ENCODE measurements at places on chromosomes 1 and 21.

- DNase-seq, result no peak
Observed at GRCh38 chr1:27001570-27002360, 8.3 kb downstream of the TRNP1 start.

GRCh38 chr1:66779475-66780078, 21.5 kb downstream of the INSL5 start:
- DNase-seq, result no peak

DNA sequence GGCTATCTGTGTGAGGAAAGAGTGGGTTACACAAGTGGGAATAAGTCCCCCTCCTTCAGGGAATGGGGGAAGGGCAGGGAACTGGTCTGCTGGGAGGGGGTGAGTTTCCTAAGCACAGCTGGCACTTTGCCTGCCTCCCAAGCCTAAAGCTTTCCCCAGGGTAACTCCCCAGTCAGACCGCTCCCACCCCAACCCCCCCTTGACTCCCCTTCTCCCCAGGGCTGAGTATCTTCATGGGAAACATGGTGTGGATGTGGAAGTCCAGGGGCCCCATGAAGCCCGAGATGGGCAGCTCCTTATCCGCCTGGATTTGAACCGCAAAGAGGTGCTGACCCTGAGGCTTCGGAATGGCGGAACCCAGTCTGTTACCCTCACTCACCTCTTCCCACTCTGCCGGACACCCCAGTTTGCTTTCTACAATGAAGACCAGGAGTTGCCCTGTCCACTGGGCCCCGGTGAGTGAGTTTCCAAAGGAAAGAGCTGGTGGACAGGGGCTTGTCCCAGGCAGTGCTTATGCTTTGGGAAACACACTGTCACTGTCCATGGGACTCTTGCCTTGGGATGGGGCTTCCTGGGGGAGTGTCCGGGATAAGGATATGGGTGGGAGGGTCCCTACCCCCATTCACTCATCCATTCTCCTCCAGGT, 14.9 kb downstream of the MOV10 start:
- no peak for DNase-seq

DNA sequence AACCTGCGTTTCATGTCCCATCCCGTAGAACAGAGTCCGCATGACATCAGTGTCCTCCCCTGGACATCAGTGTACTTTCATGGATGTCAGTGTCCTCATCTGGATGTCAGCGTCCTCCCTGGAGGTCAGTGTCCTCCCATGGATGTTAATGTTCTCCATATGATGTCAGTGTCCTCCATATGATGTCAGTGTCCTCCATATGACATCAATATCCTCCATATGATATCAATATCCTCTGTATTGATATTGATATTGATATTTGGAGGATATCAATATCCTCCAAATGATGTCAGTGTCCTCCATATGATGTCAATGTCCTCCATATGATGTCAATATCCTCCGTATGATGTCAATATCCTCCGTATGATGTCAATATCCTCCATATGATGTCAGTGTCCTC, 284.9 kb downstream of the AJAP1 start:
- no peak for DNase-seq

GRCh38 chr1:23163395-23163794, 5.3 kb downstream of the LUZP1 start:
- DNase-seq, result no peak

- DNase-seq, result no peak
Observed at GRCh38 chr1:19096036-19096833, 113.8 kb downstream of the UBR4 start.

DNA sequence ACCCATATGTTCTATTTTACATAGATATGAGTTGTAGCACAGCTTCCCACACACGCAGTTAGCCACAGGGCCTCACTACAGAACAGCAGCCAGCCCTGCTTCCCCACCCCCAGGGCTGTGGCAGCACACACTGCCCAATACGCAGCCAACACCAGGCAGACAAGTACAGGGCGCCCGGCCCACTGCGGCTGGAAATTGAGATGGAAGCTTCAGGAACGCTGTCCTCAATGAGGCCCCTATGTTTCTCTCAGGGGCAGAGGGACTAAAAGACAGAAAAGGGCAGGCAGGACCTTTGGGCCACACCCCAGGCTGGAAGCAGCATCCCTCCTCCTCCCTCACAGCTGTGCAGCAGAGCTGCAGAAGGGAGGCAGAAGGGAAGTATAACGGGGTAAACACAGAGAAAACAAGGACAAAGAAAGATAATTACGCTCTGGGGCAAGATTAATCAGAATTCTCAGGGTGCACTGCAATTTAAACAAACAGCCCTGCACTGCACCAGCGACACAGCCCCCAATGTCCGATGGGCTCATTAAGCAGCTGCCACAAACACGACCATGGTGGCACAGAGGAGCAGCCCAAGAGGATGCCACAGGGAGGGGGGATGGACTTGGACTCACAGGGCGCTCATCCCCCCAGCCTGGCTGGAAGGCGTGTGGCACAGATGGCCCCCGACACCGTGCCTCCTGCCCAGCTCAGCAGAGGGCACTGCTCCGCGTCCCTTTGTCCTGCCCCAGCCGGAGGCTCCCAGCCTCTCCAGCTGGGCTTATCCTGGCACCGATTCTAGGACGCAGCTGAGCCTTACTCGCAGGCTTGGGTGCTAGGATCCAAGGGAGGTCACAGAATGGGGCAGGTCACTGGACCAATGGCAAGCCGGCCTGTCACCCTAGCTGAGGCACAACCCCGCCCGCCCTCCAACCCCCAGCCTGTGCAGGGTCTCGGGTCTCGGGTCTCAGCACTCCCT, 14.2 kb downstream of the WDR4 start:
- DNase-seq, result no peak

DNA sequence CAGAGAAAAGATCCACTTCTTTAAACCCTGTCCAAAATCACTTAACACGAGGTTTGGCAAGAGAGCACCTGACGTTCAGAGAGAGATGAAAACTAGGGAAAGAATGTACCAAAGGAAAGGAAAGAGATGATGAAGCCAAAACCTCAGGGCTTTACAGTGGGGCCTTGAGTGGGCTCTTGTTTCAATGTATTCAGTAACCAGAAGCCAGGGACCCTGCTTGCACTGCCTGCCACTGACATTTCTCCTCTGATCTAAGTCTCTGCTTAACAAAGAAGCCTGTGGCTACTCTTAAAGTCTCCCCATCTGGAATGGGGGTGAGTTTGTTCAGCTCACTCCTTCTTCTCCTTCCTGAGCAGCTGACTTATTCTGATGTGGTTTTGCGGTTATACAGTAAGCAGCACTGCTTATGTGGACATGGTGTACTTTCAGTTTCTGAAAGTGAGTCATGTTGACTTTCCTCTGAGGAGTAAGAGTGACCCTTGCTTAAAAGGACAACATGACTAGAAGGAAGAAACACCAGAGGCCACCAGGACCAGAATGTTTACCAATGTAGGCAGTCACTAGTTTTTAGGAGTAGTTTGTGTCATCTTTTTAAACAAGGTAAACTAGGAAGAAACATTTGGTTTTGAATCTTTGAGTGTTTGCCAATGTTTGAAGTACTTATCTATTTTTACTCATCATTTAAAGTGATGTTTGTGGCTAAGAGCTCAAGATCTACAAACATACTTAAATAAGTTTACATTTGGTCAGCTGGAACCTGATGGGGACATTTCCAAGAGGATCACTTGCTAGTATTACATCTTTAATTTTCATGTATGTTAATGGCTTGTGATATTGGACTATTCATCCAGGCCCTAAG, 87.4 kb downstream of the FASLG start:
- no peak for DNase-seq

DNA sequence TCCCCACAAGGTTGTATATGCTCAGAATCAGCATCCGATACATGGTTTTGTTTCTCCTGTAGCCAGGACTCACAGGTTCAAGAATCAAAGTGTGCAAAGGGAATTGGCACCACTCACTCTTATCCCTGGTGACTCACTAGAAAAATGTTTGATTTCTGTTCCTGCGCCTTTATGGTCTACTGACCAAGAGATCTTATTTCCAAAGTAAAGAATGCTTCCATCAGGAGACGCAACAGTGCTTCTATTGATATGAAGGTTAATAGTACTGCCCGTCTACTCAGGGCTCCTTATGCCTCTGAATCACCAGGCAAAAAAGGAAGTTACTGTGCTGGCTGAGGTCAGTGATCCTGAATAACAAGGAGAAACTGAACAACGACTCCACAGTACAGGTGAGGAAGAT, 1392.0 kb upstream of the PRMT6 start:
- DNase-seq, result no peak

DNA sequence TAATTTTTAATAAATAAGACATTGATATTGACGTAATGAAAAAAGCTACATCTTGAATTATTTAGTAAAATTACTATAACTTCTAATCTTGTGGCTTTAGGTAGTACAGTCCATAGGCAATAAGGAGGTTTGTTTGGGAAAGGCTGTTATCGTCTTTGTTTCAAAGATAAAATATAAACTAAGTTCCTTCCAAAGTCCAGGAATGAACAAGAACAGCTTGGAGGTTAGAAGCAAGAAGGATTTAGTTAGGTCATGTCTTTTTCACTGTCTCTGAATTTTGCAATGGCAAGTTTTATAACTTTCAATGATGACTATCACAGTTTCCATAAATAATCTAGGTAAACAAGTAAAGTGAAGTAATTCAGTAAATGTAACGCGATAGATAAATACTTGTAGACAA, 106.9 kb upstream of the OLFM3 start:
- no peak for DNase-seq

- DNase-seq, result no peak
Observed at GRCh38 chr1:51553911-51554310, 34.8 kb upstream of the EPS15 start.

DNA sequence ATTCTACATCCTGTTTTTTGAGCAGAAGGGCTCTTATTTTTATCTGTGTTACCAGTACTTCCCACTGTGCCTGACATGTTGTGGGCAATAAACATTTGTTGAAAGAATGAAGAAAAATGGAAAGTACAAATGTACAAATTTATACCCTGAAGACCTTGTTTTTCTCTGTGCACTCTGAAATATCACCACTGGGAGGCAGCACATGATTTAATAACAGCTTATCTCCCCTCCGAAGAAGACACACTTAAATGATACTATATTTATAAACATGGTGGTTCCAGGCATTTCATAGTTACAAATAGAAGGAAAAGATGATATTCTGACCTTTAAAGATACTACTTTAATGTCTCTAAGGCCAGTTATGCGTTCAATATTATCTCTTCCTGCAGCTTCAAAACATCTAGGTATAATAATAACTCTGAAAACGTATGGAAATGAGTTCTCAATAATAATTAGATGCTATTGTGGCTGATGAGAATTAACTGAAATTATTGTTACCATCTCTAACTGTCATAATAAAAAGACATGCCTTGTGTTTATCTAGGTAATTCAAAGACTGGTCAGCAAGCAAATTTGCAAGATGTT, 12.8 kb downstream of the DYNLT5 start:
- DNase-seq, result no peak

- DNase-seq, result no peak
Observed at GRCh38 chr1:152047413-152047729, 10.6 kb upstream of the S100A11 start.

- DNase-seq, result no peak
Observed at GRCh38 chr21:37214952-37215351, 52.2 kb downstream of the VPS26C start.

DNA sequence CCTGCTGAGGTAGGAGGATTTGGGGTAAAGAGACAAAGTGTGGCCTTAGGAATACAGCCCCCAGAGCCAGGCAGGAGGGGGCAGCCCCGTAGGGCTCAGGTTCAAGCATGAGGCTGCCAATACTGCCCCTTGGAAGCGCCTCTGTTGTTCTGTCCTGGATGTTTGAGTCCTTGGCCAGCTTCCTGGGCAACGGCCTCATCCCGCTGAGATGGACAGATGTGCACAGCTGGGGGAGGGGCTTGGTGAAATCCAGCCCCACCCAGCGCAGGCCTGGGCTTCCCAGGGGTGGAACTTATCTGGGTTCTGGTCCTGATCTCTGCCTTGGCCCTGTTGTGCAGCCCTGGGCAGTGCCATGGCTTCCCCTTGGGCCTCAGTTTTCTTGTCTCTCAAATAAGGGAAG, 34.8 kb upstream of the MAN1C1 start:
- DNase-seq, result no peak

DNA sequence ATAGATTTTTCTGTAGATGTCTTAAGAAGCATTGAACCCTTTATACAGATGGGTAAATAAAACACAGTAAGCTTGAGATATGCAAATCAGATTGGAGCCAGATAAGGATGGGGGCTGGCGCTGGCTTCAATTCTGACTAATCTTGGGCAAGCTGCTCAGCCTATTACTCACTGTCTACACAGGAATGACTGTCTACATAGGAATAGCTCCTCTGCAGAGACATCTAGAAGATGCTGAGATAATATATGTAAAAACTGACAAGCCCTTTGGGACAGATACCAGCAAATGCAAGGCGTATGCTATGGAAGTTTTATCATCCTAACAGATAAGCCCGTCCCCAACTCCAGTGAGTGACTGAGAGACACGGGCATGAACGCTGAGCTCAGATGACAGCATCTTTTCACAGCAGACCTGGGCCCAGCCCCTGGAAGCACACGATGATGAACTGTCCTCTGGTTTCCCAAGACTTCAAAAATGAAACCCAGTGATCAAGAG, 1.7 kb downstream of the CLDN14 start:
- DNase-seq, result no peak

DNA sequence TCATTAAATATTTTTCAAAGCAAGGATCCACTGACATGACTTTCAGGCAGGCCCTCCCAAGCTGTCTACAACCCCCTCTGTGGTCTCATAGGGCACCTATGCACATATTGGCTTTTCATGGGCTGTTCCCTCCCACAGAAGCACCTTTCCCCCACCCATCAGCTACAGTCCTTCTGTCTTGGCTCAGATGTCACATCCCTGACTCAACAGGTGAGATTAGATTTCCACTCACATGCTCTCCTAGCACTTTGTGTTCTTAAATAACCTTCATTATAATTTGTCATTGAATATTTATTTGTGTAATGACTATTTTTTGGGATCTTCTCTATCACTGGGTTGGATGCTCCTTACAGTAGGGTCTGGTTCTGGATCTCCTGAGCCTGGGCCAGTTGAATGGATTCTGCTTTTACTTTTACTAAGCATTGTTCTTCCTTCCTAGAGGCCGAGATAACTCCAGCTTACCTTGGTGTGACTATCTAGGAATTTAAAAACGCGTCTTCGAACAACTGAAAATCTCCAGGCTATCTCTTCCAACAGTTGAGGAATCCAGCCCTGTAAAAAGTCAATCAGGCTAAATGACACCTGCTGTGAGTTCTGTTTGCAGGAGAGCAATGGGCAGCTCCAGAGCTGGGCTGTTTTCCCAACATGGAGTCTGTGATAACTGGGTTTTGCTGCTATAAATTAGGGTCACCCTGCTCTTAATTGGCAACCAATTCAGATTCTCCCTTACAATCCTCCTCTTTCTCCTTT, 16.2 kb downstream of the ROR1 start:
- DNase-seq, result no peak

GRCh38 chr1:110513511-110513910, 5.5 kb downstream of the KCNA10 start:
- no peak for DNase-seq

GRCh38 chr1:239913141-239913585, 178.5 kb upstream of the FMN2 start:
- DNase-seq, result no peak

GRCh38 chr1:9078015-9078751, 8.7 kb upstream of the SLC2A5 start:
- DNase-seq, result no peak

All from cortex of kidney (tissue), 1 donor.